ENCODE measurements at places on chromosomes 13 and 19. TPM values are rescaled to one million over a fixed set of nuclear protein-coding genes. Genes with fewer than 3 reads are reported as not detected.

Gene CYP4F22
- 0.02 TPM for polyA plus RNA-seq

Gene ADGRE3
- polyA plus RNA-seq, result not detected

Gene CEACAM20
- polyA plus RNA-seq, result not detected

Gene PNMA8B
- 0.03 TPM for polyA plus RNA-seq

Gene C19orf33
- polyA plus RNA-seq, result 1,152 TPM

Gene SKA3
- polyA plus RNA-seq, result 14.4 TPM

Gene LGI4
- not detected for polyA plus RNA-seq

Gene EDNRB
- polyA plus RNA-seq, result not detected

Gene FCAR
- not detected for polyA plus RNA-seq

Gene WTIP
- polyA plus RNA-seq, result 17.6 TPM

Gene ZNF324B
- polyA plus RNA-seq, result 2.2 TPM

Gene SIGLEC12
- not detected for polyA plus RNA-seq

Gene CCL25
- not detected for polyA plus RNA-seq

Gene CYP2A7
- not detected for polyA plus RNA-seq

Gene SIGLEC9
- polyA plus RNA-seq, result not detected

Gene CYP4F8
- polyA plus RNA-seq, result not detected

Gene CEACAM5
- polyA plus RNA-seq, result not detected

Gene SIGLECL1
- not detected for polyA plus RNA-seq

Gene BRME1
- polyA plus RNA-seq, result 0.33 TPM

Gene ZNF254
- polyA plus RNA-seq, result 1.3 TPM

Gene PRODH2
- polyA plus RNA-seq, result not detected

Gene PSG1
- not detected for polyA plus RNA-seq

Gene ZFP82
- 3.0 TPM for polyA plus RNA-seq

Gene RASAL3
- not detected for polyA plus RNA-seq

Gene KIR3DL2
- not detected for polyA plus RNA-seq

Gene PRSS57
- polyA plus RNA-seq, result not detected

Gene GEMIN7
- 63.9 TPM for polyA plus RNA-seq

Gene ATF5
- 27.6 TPM for polyA plus RNA-seq

Gene ZNF787
- polyA plus RNA-seq, result 32.5 TPM

Gene POLRMT
- polyA plus RNA-seq, result 69.5 TPM

Gene OR7G2
- polyA plus RNA-seq, result not detected

Gene VWA8
- polyA plus RNA-seq, result 5.1 TPM

Gene PRR20B
- not detected for polyA plus RNA-seq

Gene IGSF23
- polyA plus RNA-seq, result not detected

Gene SLC6A16
- 0.25 TPM for polyA plus RNA-seq

Gene ZNF85
- polyA plus RNA-seq, result 3.9 TPM

Gene TBCB
- 197 TPM for polyA plus RNA-seq

Gene CLIP3
- polyA plus RNA-seq, result 1.0 TPM

Gene EMC10
- 77.9 TPM for polyA plus RNA-seq

Gene ZNF677
- polyA plus RNA-seq, result 3.0 TPM

Gene AP1M2
- polyA plus RNA-seq, result 112 TPM

Gene NRTN
- 0.07 TPM for polyA plus RNA-seq

Gene MAP4K1
- polyA plus RNA-seq, result 0.12 TPM

Gene NUP58
- 15.3 TPM for polyA plus RNA-seq

Gene TEX26
- polyA plus RNA-seq, result not detected

Gene SIGLEC10
- not detected for polyA plus RNA-seq

Gene CYP4F11
- 0.07 TPM for polyA plus RNA-seq

Gene KIR3DL1
- not detected for polyA plus RNA-seq

Gene SEMA6B
- 1.00 TPM for polyA plus RNA-seq

Gene ATP4B
- not detected for polyA plus RNA-seq

Measured in foreskin keratinocyte (primary cell).